ENCODE measurements at places on chromosomes 11 and 22. TPM values are rescaled to one million over a fixed set of nuclear protein-coding genes. Genes with fewer than 3 reads are reported as not detected.

The TSGA10IP gene
- not detected for total RNA-seq

The MPPED1 gene
- not detected for total RNA-seq

DNA sequence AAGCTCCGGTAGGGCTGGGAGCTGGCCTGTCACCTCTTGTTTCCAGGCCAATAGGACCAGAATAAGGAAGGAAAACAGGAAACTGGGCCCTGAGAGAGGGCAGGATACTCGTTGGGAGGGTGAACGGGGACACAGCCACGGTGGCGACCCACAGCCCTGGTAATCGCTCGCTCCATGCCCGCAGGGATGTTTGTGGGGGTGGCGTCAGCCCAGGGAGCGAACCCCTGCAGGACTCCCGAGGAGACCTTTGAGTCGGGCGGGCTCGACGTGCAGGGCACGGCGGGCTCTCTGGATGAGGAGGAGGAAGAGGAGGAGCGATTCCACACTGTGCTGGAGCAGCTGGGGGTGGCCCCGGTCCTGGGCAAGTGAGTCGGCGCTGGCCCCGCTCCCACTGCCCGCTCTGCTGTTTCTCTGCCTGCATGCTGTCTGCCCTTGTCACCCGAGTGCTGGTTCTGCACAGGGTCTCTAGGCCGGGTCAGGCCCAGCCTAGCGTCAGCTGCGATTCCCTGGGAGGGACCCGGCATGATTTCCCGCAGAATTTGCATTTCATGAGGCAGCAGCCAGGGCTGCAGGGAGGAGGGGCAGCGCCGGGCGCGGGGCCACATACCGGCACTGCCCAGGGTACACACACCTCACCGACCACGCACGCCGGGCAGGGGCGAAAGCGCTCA is 1.6 kb downstream of the CRACR2B start:
- peak; percentile 83 for DNase-seq

DNA sequence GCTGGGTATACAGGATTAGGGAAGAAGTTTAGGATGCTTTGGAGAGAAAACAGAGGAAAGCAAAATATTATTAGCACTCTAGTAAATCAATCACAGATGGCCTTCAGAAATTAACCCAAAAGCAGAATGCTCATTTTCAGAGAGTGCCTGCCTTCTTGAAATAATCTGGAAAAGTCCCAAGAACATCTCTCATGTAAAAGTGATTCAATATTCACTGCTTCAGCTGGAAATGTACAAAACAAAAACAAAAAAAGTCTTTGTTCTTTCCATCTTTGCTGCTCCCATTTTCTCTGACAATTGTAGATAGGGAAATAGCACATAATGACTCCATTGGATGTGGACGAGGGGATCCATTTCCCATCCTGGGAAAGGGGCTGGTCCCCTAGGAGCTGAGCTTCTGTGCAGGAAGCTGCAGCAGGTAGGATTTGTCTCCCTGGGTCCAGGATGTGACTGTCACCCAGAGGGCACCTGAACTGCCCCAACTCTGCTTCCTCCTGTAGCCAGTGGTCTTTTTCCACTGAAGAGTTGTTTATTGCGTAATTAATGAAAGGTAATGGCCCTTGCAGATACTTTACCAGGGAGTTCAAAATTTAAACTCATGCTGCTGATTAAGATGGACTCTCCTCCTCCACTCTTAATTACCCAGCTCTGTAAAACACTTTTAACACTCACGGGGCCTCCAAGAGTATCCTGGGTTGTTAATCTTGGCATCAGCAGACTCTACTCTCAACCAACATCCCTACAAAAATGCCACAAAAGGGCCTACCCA is 57.9 kb downstream of the SC5D start:
- no peak for DNase-seq

DNA sequence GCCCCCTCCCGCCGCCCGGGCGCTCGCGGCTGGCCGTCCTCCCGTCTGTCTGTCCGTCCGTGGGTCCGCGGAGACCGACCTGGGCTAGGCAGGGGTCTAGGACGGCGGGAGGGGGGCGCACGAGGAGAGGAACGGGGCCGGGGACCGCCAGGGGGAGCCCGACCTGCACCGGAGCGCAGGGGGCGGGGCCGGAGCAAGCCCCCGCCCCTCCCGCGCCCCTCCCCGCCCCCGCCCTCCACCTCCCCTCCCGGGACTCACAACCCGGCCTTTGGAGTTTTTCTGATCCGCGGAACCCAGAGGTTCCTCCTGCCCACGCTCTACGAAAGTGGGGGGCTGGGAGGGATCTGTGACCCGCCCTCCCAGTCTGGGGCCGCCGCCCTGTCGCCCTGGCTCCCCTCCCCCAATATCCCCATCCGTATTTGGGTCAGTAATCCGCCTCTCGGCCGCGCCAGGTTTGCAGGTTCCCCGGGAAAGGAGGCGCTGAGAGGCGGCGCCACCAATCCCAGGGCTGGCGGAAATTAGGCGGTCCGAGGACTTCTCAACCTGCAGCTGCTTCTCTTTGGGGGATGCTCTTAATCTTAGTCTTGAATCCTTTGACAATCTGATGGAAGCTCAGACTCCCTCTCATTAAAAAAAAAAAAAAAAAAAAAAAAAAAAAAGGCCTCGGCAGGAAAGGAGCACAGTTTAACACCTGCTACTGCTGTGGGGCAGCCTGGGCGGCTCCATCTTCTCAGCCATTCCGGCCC is 925 bp upstream of the KCNJ11 start:
- peak; percentile 83 for DNase-seq

DNA sequence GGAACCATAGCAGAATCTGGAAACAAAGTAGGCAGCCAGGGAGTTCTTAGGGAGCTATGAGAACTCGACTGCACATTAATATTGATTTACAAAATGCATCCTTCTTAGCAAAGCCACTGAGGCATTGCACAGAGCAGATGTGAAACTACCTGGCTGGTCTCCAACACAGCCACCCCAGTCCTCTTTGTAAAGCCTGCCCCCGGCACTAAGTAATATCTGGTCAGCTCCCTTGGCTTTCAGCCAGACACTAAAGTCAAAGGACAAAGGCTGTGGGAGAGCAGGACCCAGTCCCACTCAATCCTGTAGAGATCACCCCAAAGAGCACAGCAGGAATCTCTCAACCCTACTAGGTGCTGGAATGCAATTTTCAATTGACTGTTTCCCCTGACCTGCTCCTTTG is 12.8 kb downstream of the XRRA1 start:
- DNase-seq, result no peak

DNA sequence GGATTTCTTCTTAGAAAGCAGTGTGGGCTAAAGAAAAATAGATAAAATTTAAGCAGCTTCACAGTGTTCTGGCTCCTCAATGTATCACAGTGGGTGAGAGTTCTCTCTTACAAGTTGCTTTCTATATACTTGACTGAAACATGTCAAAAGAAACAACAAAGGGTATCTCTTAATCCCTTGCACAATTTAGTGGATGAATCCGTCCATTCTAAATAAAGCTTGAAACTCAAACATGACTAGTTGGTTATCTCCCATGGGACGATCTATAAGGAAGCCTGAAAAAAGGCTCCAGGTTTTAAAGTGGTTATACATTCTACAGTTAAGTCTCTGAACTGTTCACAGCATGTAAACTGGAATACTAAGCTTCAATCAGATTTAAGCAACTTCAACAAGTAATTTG is 993.1 kb upstream of the CNTN5 start:
- no peak for DNase-seq

DNA sequence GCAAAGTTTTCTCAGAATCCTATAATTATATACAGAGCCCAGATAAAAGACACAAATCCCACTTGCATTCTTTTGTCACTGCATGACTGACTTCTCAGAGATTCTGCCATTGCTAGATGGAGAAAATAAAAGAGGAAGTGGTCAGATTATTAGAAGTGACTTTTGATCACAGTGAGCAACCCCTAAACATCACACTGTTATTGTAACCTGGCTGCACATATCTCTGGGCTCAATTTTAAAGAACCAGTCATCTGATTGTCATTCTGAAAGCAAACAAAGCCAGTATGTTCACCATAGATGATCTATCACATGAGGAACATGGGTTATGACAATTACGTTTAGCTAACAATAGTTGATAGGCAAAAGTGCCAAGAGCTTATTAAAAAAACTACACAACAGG is 47.8 kb downstream of the COPB1 start:
- no peak for DNase-seq

- peak; percentile 75 for DNase-seq
Observed at GRCh38 chr11:8092587-8093424, 11.8 kb downstream of the TUB start.

- no peak for DNase-seq
Observed at GRCh38 chr11:573146-573759, 3.0 kb upstream of the PHRF1 start.

- DNase-seq, result no peak
Observed at GRCh38 chr11:33980897-33981296, 70.6 kb upstream of the CAPRIN1 start.

GRCh38 chr11:125053167-125053566 is 9.9 kb upstream of the SLC37A2 start:
- no peak for DNase-seq

- no peak for DNase-seq
Observed at GRCh38 chr11:15918674-15919073, 437.7 kb downstream of the SOX6 start.

DNA sequence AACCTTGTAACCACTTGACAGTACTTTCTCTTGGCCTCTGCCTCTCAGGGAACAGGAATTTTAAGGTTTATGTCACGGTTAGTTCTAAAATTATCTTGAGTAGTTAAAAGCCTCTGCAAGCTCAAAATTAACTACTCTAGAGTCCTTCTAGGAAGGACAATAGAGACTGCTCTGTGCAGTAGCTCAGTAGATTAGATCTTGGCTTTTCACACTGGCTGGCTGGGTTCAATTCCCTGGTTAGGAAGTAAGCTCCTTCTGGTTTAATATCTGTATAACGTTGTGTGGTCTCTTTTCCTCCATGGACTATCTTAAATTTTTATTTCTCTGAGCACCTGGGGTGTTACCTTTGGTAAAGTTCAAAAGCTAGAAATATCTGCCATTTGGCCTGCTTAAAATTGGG is 109.2 kb downstream of the AASDHPPT start:
- no peak for DNase-seq

- no peak for DNase-seq
Observed at GRCh38 chr11:31939004-31939403, 127.9 kb upstream of the PAX6 start.

DNA sequence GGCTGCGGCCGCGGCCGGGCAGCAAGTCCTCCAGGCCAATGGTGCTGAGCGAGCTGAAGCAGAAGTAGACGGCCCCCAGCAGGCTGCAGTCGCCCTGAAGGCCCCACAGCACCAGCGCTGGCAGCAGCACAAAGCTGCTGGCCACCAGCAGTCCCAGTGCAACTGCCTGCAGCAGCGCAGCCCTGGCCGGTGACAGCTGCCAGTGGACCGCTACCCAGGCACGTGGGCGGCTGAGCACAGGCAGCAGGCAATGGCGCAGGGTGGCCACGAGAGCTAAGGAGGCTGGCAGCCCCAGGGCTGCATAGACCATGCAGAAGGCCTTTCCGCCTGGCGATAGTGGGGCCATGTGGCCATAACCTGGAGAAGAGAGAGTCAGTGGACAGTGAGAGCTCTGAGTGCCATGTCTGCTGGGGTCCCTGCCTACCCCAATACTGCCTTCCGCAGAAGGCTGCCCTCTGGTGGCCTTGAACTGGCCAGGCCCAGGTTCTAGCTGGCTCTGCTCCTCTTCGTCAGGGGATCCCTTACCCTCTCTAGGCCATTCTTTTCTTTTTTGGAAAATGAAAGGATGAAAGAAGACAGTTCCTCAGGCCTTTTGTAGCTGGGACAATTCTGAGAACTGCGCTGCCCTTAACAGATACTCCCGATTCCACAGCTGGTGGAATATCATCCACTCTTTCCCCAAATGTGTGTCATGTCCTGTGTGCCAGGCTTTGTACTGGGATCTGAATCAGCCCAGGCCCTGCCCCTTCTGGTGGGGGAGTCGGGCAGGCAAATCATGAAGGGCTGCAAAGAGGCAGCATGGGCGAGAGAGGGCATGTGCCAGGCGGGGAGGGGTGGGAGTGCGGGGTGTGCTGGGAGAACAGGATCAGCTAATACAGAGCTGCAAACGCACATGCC is 1.8 kb downstream of the KCNK7 start:
- DNase-seq, result no peak
